Stimulated activated CD8-positive, alpha-beta memory T cell treated with anti-CD3 and anti-CD28 coated beads, Interleukin-7, amount 100 ng/mL, for 1 hour (primary cell): ENCODE measurements at places on chromosomes 4 and X.

DNA sequence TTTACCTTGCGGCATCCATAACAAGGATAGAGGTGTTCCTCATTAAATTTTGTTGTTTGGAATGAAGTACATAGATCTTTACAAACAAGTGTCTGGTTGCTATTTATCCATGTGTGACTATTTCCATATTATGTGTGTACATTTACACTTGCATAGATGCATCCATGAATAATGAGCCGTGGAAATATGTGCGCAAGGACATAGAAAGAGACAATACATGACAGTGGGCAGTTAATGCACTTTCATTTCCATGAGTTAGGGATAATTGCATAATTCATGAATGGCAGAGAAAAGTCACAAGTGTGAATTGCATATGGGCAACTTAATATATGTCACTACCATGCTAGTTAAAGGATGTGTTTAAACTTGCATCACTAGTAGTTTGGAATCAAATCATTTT lies 338.2 kb upstream of the PITX2 start:
- no peak for DNase-seq

- DNase-seq, result peak; percentile 37
These were observed 31.6 kb upstream of the IRAK1 start for GRCh38 chrX:154051201-154051810.

DNA sequence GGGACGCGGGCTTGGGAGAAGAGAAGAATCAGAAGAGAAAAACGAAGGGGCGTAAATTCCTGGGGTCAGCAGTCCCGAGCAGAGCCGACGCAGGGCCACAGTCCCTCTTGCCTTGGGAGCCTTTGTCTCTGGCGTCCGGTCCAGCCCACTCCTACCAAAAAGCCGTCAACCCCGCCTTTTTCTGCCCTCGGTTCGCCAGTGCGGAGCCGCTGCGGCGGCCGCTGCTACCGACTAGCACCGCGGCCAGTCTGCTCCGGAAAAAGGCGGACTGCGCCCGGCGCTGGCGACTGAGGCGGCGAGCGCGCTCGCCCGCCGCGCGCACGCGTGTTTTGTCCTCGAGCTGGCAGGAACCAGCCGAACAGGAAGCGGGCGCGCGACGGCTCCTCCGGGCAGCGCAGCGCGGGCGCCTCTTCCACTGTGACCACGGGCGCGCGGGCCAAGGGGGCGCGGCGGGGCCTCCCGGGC lies 502 bp downstream of the HNRNPDL start:
- DNase-seq, result peak; percentile 52

GRCh38 chr4:158122501-158122900 lies 50.3 kb downstream of the GASK1B start:
- DNase-seq, result no peak

- DNase-seq, result no peak
These were observed 77.8 kb upstream of the STIM2 start for GRCh38 chr4:26782830-26783202.

DNA sequence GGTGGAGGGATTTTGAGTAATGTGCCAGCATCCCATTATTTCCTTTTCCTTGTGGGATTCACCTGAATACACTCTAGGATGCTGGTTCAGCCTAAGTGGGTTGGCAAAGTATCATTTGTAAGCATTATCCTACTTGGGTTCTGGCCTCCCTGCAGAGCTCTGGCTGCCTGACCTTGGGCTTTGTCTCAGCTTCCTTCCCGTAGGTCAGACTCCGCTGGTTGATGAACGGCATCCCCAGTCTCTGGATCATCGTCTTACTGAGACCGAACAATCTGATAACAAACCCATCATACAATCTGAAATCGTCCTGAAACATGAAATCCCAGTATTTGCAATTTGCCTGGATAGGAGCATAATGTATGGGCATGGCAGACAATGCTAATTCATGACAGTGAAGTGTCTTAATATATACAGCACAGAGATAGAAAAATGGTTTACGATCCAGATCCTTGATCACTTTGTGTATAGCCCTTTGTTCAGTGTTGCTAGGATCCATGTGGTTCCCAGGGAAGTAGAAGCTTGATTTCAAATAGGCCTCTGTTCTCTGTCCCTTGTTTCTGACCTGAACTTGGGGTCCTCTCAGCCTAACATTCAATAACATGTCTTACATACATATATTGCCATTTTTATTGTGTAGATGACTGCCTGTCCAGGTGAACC lies 5.5 kb downstream of the MID2 start:
- DNase-seq, result no peak
